ENCODE measurements at places on chromosomes 11 and 22.

- DNase-seq = no peak
These were observed 576.5 kb upstream of the CCDC90B start for GRCh38 chr11:83862691-83863090.

GRCh38 chr22:45846952-45847351 lies 130.0 kb downstream of the WNT7B start:
- DNase-seq = no peak

DNA sequence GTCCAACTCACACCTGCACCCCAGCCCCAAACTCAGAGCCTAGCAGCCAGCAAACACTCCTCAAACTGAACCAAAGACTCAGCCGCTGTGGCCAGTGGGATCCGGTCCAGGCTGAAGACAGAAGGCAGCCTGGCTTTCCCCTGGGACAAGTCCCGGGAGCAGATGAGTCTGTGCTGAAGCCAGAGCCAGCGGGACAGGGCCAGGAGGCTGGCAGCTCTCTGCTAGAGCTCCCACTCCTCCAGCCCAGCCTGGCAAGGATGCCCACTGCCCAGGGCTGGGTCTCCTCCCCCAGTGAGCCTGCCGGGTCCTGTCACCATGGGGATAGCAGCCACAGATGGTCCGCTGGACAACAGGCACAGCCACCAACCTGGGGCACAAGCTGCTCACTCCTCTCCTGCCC lies 42.9 kb upstream of the PRR5 start:
- DNase-seq = no peak

DNA sequence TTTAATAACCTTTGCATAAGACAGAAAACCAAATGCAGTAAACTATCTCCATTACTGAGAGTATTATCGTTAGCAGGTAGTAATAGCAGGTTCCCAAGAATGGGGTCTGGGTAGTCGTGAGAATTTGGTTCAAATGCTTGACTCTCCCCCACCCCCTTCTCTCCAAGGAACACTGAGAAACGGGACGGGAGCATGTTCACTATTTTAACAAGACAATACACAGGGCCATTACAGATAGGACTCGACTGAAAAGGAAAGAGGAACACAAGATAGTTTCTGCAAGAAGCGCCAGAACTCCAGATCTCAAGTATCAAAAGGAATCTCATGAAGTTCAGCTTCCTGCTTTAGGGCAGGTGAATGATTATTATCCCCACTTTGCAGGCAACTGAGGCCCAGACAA lies 27.0 kb downstream of the KMT5B start:
- no peak for DNase-seq

- DNase-seq = no peak
These were observed 7.0 kb downstream of the RIBC2 start for GRCh38 chr22:45420539-45420938.

- no peak for DNase-seq
These were observed 1.4 kb upstream of the KREMEN1 start for GRCh38 chr22:29071261-29072045.

- DNase-seq = no peak
These were observed 991 bp upstream of the SLCO2B1 start for GRCh38 chr11:75149766-75150465.

- DNase-seq = no peak
These were observed 1344.0 kb upstream of the RAG2 start for GRCh38 chr11:37942081-37942480.

DNA sequence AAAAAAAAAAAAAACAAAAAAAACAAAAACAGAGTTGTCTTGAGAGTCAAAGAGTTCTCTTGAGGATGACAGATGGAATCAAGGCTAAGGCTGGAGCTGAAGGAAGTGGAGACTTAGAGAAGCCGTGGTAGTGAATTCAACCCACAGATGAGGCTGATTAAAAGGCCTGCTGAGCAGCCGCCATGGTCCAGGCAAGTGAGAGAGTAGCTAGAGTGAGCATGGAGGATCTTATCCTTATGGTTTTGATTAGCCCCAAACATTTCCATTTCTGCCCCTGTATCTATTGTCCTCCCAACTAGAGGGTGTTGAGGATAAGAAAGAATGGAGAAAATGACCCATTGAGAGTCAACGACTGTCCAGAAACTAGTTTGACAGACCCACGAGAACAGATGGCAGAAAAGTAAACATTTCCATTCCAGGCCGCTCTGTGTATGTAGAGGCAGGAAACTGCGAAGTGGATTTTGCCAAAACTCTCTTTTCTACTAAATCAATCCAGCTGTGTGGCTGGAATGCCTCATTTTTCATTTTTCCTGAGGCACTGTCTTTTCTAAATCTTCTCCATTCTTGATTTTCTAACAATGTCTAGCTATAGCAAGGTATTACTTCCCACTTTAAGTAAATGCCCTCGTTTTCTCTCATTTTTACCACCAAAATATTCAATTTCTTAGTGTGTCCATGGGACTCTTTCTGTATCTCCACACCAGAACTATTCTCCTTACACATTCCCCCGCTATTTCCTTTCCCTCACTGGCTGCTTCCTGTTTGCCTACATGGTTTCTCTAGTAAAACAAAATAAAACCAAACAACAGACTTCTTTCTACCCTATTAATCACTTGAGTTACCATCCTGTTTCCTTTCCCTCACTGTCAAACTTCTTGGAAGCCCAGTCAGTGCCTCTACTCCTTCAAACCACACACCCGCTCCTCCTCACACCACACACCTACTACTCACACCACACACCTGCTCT lies 5.4 kb upstream of the MMP8 start:
- no peak for DNase-seq

- no peak for DNase-seq
These were observed 14.8 kb upstream of the UVRAG start for GRCh38 chr11:75800136-75800675.

DNA sequence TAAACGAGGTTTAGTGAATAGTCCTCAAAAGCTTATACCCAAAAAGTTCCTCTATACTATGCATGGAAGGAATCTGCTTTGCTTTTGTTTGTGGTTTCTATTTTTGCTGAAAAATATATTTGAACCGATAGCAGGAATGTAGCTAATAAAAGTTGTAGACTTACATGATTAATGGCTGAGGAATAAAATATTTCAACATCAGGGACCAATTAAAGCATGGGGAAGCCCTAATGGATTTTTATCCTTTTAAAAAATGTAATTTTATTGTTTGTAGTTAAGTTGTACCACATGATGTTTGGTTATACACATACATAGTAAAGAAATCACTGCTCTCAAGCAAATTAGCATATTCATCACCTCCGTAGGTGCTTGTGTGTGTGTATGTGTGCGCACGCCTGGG lies 295.3 kb upstream of the CNTN5 start:
- no peak for DNase-seq

GRCh38 chr11:57432714-57433163 lies 5.8 kb upstream of the SLC43A3 start:
- no peak for DNase-seq

- peak; percentile 35 for DNase-seq
These were observed 705 bp upstream of the CAPN1 start for GRCh38 chr11:65180877-65181568.

DNA sequence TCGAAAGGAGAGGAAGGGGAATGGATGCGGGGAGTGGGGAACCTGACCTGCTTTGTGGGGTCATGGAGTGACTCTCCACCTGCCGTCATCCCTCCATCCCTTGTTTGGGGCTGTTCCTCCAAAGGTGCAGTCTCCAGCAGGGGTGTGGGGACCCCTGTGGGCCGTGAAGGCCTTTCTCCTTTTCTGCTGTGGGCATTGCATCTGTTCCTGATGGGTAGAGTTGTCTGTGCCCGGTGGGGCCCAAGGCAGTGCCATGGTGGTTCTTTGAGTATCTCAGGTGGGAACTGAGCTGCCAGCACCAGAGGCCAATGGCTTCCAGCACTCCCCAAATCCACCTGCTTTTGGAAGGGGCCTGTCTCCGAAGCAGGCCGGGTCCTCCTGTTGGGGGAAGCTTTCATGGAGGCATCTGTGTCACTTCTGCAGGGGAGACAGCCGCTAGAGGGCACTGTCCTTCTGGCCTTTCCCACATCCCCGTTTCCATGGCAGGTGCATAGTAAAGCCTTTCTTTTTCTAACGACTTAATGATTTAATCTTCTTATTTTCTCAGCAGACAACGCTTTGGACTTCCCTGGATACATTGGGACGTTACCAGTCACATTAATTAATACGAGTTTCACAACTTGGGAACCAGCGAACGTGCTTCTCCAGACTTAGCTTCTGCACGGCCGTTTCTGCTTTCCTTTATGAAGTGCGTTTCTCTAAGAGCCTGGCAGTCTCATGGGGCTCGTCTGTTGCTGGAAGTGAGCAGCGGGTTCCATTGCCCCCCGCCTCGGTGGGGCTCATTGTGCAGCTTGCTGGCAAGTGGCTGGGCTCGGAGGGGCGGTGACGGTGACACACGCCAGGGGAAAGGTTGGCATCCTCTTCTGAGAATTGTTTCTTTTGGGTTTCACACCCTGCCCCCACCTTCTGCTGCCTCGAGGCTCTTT lies 57.1 kb downstream of the PARVB start:
- peak; percentile 58 for DNase-seq

GRCh38 chr11:42201603-42202148 lies 742.2 kb upstream of the LRRC4C start:
- DNase-seq = no peak

DNA sequence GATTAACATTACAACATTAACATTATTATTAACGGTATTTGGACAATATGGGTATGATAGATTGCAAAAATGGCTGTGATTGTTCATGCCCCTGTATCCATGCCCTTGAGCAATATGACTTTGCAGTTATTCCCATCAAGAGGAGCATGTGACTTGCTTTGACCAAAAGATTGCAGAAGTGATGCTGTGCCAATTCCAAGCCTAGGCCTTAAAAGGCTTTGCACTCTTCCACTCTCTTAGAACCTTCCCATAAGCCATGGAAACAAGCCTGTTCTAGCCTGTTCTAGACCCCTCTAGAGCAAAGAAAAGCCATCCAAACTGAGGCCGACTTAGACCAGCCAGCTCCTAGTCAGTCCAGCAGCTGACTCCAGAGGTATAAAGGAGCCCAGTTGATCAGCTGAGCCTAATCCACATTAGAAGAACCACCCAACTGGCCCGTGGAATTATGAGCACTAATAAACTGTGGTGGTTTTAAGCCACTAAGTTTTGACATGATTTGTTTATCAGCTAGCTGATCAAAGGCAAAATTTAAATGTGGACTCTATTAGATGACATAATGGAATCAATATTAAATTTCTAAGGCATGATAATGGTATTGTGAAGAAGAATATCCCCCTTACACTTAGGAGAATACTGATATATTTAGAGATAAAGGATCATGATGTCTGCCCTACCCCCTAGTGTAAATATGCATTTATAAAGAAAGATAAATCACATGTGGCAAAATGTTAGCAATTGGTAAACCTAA lies 28.6 kb downstream of the RAB30 start:
- DNase-seq = no peak

- DNase-seq = no peak
These were observed 24.1 kb downstream of the KCNE3 start for GRCh38 chr11:74443071-74443864.

GRCh38 chr11:71180694-71181470 lies 71.5 kb downstream of the SHANK2 start:
- DNase-seq = no peak

- no peak for DNase-seq
These were observed 16.8 kb upstream of the KLHL35 start for GRCh38 chr11:75449776-75450175.

DNA sequence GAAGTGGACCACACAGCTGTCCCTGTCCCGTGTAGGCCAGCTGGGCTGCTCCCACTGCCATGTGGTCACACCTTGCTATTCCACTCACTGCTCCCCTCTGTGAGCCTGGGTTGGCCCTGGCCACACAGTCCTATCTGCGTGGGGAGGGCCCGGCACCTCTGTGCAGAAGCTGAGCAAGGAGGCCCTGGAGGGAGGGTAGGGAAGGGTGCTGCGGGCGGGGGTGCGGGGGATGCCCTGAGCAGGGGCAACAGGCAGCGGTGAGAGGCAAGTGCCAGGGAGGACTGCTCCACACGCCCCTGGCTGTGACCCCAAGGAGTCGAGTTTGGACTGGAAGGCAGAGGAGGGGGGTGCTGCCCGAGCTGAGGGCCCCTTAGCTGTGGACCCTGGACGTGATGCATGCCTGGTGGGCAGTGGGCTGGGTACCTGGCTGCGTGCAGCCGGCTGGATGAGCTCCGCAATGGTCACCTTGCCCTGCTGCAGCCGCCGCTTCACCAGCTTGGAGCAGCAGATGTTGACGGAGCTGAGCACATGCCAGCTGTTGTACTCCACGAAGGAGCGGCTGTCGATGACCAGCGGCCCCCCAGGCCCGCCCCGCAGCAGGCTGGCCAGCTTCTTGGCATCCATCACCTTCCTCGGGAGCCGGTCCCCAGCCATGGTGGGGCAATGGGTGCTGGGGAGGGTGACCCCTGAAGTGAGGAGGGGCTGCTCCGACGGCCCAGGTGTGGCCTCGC lies 6.7 kb downstream of the DUSP8 start:
- DNase-seq = no peak

GRCh38 chr11:47466701-47467250 lies 17.8 kb upstream of the RAPSN start:
- no peak for DNase-seq

DNA sequence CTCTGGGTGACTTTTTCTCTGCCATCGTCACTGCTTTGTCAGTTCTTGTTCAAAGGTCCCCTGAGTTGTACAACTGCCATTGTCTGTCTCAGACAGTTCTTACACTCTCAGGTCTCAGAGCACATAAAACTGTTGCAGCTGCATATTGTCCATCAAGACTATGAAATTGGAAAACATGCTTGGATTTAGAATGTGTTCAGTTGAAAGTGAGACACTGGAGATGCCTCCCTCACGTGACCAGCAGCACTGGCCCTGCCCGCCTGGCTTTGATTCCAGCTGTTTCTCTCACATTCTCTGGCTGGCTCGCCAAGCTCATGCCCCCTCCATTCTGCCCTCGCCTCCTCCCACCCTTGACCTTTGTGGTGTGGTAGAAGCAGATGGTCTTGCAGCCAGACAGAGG lies 244.2 kb downstream of the NTM start:
- DNase-seq = no peak

- DNase-seq = no peak
These were observed 98.8 kb downstream of the PKNOX2 start for GRCh38 chr11:125263268-125263790.

GRCh38 chr11:62398011-62398994 lies 20.5 kb upstream of the SCGB1A1 start:
- no peak for DNase-seq

GRCh38 chr22:50694766-50695420 lies 22.3 kb downstream of the SHANK3 start:
- no peak for DNase-seq

DNA sequence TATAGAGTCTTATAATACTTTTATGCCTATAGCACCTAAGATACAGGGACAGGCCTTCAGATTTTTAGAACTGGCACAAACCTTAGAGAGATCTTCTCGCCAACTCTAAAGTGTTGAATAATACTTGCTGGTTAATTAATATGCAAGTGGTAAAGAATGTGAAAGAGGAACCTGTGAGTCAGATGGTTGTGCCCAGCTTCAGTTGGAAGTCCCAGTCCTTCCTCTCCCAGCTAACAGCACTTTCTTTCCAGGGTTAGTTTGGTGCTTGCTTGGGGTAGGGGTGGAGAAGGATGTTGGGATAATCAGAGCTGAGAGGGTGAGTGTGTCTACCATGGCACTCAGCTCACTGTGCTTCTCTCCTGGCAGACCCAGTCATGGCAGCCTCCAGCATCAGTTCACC lies 4.9 kb upstream of the TMEM132A start:
- no peak for DNase-seq
